Spleen (tissue), 13 donors: ENCODE measurements at places on chromosomes 13 and 19. TPM values are rescaled to one million over a fixed set of nuclear protein-coding genes. Genes with fewer than 3 reads are reported as not detected.

Gene KLC3
- total RNA-seq = not detected

Gene HIPK4
- not detected for total RNA-seq

Gene C19orf47
- total RNA-seq = 13.2 TPM

Gene NKG7
- total RNA-seq = 100 TPM

Gene IRGC
- not detected for total RNA-seq

Gene PLPPR3
- 0.43 TPM for total RNA-seq

DNA sequence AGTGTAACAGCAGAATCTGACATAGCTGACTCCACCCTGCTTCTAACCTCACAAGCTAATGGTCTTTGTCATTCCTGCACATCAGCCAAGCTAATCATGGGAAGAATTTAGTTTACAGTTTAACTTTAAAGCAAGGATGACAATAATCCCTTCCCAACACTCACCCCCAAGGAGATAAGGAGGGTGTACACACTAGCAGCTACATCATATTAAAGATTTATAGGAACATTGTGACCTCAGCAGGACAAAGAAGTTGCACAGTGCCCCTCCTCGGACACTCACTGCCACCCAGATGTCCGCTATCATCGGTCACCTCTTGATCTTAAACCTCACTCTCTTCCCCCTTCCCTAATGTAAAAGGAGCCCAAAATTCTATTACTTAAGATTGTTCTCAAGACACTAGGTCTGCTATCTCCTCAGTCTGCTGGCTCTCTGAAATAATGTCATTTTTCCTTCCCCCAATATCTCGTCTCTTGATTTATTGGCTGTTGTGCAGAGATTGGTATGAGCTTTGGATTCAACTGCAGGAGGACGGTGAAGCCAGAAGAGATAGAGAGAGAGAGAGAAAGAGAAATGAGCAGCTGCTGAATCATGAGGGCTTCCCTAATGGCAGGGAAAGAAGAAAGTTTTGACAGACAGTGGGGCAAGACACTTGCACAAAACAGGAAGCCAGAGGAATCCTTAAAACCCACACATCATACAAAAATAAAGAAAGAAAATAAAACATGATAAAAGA lies 17.5 kb upstream of the FFAR2 start:
- H3K4me3 ChIP-seq = no peak overlapping the region
- H3K36me3 ChIP-seq = no peaks in the 10 kb centered on the region
- H3K4me1 ChIP-seq = peaks cover 54% of the 10 kb centered on the region
- DNase-seq = no peak

- H3K27me3 ChIP-seq = no peaks in the 10 kb centered on the region
- H3K4me1 ChIP-seq = peaks cover 10% of the 10 kb centered on the region
- H3K4me3 ChIP-seq = no peak overlapping the region
- peaks cover 28% of the 10 kb centered on the region for H3K36me3 ChIP-seq
Measured at GRCh38 chr19:51589511-51589910, 18.4 kb downstream of the ZNF175 start.

DNA sequence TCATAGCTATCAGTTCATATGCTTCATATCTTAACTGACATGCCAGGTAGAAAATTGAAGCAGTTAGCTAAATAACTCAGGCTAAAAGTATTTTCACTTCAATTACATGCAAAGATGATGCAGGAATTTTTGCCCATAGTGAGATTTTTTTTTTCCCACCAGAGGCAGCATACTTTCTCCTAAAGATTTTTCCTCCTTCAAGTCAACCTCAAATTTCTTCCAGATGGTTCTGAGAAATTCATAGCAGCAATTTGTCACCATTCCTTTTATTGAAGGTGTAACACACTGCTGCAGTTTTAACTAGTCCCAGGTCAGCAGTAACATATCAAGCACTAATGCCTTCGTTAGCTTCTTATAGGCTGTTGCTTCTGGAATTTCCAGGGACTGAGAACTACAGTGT lies 141.9 kb downstream of the SUCLA2 start:
- H3K27me3 ChIP-seq = no peaks in the 10 kb centered on the region
- no peak overlapping the region for H3K27ac ChIP-seq
- no peaks in the 10 kb centered on the region for H3K4me1 ChIP-seq
- H3K36me3 ChIP-seq = no peaks in the 10 kb centered on the region

- peaks cover 10% of the 10 kb centered on the region for H3K36me3 ChIP-seq
- no peak overlapping the region for H3K27ac ChIP-seq
- no peak for DNase-seq
Measured at GRCh38 chr19:45150751-45151281, 10.0 kb downstream of the NKPD1 start.

GRCh38 chr19:12656899-12657571 lies 9.5 kb downstream of the MAN2B1 start:
- no peak overlapping the region for H3K27ac ChIP-seq
- DNase-seq = no peak
- peaks cover 69% of the 10 kb centered on the region for H3K36me3 ChIP-seq
- no peaks in the 10 kb centered on the region for H3K27me3 ChIP-seq
- no peak overlapping the region for H3K4me3 ChIP-seq

- H3K4me1 ChIP-seq = peaks cover 9% of the 10 kb centered on the region
- no peak overlapping the region for H3K4me3 ChIP-seq
- no peaks in the 10 kb centered on the region for H3K36me3 ChIP-seq
- no peak overlapping the region for H3K27ac ChIP-seq
- peaks cover 18% of the 10 kb centered on the region for H3K27me3 ChIP-seq
Measured at GRCh38 chr19:3302755-3303154, 63.6 kb upstream of the NFIC start.

DNA sequence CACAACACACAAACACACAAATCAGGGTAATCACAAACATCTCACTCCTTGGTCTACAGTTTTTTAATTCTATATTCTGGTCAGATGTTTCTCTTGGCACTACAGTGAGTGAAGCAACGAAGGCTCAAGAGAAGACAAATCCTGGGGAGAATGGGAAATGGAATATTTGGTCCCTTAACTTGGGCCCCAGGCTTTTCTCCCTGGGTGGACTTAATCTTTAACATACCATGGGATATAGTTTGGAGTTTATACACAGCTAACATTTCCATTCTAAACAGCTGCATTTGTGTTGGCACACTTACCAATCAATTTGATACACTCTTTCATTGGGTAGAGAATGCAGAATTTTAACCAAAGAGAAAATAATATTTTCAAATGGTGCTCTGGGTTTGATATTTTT lies 1132.6 kb upstream of the SLC10A2 start:
- no peak overlapping the region for H3K27ac ChIP-seq
- no peaks in the 10 kb centered on the region for H3K27me3 ChIP-seq
- H3K4me1 ChIP-seq = no peaks in the 10 kb centered on the region

- no peak overlapping the region for H3K4me3 ChIP-seq
- H3K27me3 ChIP-seq = no peaks in the 10 kb centered on the region
Measured at GRCh38 chr19:17737690-17738153, 13.6 kb upstream of the FCHO1 start.

- H3K27me3 ChIP-seq = no peaks in the 10 kb centered on the region
- H3K27ac ChIP-seq = no peak overlapping the region
- H3K4me1 ChIP-seq = peaks cover 3% of the 10 kb centered on the region
- no peak overlapping the region for H3K4me3 ChIP-seq
Measured at GRCh38 chr19:1122972-1123363, 19.2 kb downstream of the GPX4 start.

DNA sequence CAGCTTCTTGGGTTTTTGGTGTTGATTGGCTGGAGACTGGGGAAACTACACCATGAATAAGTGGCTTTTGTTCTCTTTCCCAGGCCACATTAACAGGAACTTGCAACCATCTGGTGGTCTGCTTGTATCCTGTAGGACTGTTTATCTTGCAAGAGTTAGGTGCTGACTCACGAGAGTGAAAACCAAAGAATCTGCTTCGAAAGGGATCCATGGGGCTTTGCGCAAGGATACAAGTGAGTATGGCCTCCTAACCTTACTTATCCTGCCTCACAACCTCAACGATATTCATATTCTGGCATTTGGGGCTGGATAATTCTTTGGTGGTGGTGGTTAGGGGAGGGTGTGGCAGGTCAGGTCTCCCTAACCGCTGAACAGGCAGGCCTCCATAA lies 4.7 kb upstream of the SIGLECL1 start:
- H3K4me3 ChIP-seq = no peak overlapping the region
- DNase-seq = no peak
- H3K36me3 ChIP-seq = no peaks in the 10 kb centered on the region
- H3K4me1 ChIP-seq = peaks cover 41% of the 10 kb centered on the region
- no peaks in the 10 kb centered on the region for H3K27me3 ChIP-seq
- H3K27ac ChIP-seq = peak overlapping the region; percentile 56

DNA sequence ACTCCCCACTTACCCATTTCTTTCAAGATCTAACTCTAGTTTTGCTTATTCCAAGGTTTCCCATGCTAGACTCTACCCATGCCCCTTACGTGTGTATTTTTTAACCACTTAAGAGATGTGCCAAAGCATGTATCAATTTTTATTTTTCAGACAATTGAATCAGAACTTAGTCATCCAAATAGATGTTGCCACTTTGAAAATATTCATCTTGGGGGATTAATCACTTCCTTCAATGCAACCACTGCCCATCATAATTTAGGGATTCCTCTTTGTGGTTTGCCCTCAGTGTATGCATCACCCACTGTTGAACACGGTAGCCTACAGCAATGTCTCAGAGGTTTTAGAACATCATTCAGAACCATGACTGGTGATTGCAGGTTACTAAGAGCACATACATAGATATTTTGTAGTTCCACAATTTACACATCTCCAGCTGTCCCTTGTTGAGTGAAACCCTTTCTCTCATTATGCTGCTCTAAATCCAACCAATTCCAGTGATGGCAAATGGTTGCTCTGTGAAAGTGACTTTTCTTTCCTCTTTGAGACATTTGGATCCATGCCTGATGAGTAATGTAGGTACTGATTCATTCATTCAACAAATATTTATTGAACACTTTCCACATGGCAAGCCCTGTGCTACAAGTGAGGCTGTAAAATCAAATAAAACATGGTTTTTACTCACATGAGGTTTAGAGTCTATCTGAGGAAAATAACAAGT lies 60.6 kb upstream of the SERP2 start:
- H3K4me1 ChIP-seq = no peaks in the 10 kb centered on the region
- H3K4me3 ChIP-seq = no peak overlapping the region
- no peaks in the 10 kb centered on the region for H3K27me3 ChIP-seq
- no peak overlapping the region for H3K27ac ChIP-seq
- no peaks in the 10 kb centered on the region for H3K36me3 ChIP-seq
- no peak for DNase-seq

- no peak overlapping the region for H3K27ac ChIP-seq
- H3K27me3 ChIP-seq = no peaks in the 10 kb centered on the region
- H3K4me3 ChIP-seq = no peak overlapping the region
Measured at GRCh38 chr13:113836768-113837559, 26.9 kb downstream of the GAS6 start.

DNA sequence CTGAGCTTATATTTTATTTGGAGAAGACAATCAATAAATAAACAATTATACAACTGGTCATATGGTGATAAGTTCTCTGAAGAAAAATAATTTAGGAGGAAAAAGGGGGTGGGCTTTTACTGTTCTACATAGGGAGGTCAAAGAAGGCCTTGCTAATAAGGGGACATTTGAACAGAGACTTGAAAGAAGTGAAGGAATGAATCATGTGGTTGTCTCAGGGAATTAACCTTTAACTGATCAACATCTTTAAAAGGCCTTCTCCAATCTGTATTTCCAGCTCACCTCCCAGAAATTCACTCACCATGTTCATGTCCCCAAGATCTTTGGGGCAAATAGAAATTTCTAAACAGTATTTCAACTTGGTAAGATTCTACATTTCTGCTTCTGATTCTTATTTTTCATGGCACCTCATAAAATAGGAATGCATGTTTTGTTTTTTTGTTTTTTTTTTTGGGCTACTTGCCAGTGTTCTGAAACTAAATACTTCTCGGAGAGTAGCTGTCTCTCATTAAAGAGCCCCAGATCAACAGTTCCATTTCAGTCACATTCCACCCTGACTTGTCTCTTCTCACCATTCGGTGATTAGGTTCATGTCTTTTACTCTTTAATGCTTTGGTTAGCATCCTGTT lies 19.2 kb upstream of the LPAR6 start:
- H3K36me3 ChIP-seq = no peaks in the 10 kb centered on the region
- no peaks in the 10 kb centered on the region for H3K27me3 ChIP-seq
- DNase-seq = no peak

DNA sequence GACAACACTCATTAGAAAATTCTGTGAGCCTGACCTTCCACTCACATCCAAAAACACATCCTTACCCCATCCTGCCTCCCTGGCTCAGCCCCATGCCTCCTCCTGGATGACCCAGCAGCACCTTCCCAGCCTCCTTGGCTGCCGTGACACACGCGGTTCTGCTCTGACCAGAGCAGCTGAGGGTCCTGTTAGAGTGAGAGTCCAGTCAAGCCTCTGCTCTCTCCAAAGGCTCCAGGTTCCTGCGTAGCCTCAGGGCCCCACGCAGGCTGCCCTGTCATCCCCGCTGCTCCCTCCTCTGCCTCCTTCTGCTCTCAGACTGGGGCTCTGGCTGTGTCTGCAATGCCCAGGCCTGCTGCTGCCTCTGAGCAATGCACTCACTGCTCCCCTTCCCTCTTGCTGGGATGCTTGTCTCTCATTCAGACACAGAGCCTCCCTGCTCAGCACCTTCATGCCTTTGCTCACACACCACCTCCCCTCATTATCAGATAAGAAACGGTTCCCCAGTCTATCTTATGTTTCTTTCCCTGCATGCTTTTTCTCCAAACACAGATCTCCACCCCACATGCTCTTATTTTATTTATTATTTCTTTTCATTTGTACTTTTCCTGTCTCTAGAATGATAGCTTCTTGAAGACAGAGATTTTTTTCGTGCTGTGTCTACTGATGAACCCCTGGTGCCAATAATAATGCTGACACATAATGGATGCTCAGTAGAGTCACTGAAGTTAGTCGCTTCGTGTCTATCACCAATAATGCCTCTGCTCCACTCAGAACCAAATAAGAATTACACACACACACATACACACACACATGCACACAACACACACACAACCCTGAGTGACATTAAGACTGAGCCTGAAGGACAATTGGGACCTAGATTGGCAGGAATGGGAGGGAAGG lies 10.2 kb upstream of the SIGLEC6 start:
- H3K4me3 ChIP-seq = no peak overlapping the region
- peaks cover 9% of the 10 kb centered on the region for H3K4me1 ChIP-seq
- no peaks in the 10 kb centered on the region for H3K27me3 ChIP-seq
- DNase-seq = no peak
- no peak overlapping the region for H3K27ac ChIP-seq
- no peaks in the 10 kb centered on the region for H3K36me3 ChIP-seq

- no peak for DNase-seq
- H3K4me1 ChIP-seq = no peaks in the 10 kb centered on the region
- no peaks in the 10 kb centered on the region for H3K27me3 ChIP-seq
- no peaks in the 10 kb centered on the region for H3K36me3 ChIP-seq
Measured at GRCh38 chr13:22405891-22406290, 735.0 kb downstream of the FGF9 start.

DNA sequence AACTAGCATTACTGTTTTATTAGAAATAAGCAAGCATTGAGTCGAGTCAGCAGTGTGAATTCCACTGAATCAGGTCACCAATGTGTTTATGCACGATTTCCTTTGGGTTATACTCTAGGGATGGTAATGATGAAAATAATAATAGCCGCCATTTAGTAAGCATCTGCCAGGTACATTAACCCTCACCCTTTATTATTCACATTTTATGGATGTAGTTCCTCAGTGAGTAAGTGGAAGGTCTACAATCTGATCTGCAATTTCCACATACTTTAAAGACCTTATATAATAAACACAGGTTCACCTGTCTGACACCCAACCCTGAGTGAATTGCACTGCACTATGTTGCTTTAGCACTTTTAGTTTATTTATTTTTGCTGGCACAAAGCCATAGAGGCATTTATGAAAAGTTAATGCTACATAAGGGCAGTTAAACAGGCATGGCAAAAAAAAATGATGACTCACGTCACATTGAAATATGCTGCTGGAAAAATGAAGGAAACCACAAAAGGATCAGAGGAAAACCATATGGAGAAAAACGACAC lies 122.4 kb downstream of the TRPC4 start:
- no peaks in the 10 kb centered on the region for H3K4me1 ChIP-seq
- H3K4me3 ChIP-seq = no peak overlapping the region
- H3K36me3 ChIP-seq = no peaks in the 10 kb centered on the region
- H3K27me3 ChIP-seq = no peaks in the 10 kb centered on the region

- H3K36me3 ChIP-seq = peaks cover 94% of the 10 kb centered on the region
- no peak for DNase-seq
- no peak overlapping the region for H3K4me3 ChIP-seq
Measured at GRCh38 chr19:15251010-15251748, 18.9 kb upstream of the EPHX3 start.
